ENCODE measurements at places on chromosomes 6 and 20.

GRCh38 chr20:33568868-33569801 is 79.2 kb downstream of the CBFA2T2 start:
- H3K36me3 ChIP-seq: no peaks in the 10 kb centered on the region
- peak overlapping the region; percentile 40 for H3K27ac ChIP-seq
- H3K4me1 ChIP-seq: peaks cover 17% of the 10 kb centered on the region
- no peak overlapping the region for H3K4me3 ChIP-seq
- no peaks in the 10 kb centered on the region for H3K27me3 ChIP-seq

DNA sequence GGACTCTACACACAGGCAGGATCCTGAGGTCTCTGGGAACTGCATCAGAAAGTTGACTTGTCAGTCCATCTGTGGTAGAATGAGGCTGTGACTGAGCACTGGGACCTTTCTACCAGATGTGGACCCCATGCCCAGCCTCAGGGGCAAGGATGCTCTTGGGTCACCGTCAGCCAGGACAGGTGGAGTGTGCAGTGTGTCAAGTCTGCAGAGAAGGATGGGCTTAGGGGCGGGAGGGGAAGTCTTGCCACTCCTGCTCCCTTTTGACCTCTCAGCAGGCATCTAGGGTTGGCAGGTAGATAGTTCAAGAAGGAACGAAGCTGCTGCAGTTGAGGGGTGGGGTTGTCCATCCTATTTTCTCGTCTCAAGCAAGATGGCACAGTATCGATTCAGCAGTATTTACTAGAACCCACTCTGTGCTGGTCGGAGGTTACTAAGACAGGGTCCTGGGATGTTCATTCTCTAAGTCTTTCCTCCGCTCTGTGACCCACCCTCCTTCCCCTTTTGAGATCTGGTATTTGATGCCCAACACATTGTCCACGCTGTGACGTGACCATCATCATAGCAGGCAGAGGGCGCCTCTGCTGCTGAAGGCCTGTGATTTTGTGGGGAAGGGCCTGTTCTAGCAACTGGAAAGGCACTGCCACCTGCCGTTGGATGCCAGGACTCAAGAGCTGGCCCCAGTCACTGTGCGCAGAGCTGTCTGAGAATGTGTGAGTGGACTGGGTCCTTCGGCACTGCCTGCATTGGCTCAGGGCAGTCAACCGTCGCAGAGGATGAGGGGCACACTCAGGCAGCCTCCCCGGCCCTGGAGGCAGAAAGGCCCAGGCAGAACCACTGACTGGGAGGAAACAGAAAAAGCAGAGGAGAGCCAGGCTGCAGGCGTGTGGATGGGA is 23.2 kb downstream of the RBCK1 start:
- H3K27me3 ChIP-seq: no peaks in the 10 kb centered on the region
- no peak for DNase-seq
- peaks cover 26% of the 10 kb centered on the region for H3K36me3 ChIP-seq
- H3K4me3 ChIP-seq: no peak overlapping the region
- no peaks in the 10 kb centered on the region for H3K4me1 ChIP-seq

DNA sequence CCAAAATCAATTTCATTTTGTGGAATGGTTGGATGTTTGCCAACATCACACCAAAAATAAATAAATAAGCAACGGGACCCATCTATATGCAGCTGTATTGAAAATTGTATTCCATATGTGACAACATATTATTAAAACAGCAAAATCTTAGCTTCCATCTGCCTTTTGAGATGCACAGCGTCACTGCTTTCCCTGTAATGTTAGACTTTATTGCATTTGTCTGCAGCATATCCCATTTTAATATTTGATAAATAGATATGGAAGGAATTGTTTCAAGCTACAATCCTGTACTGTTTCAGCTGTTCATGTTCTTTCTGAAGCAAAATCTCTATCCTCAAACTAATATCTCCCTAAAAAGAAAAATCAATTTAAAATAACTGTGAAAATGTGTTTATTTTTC is 509.1 kb downstream of the PKHD1 start:
- no peaks in the 10 kb centered on the region for H3K36me3 ChIP-seq
- H3K27ac ChIP-seq: no peak overlapping the region
- H3K4me1 ChIP-seq: no peaks in the 10 kb centered on the region
- no peaks in the 10 kb centered on the region for H3K27me3 ChIP-seq
- no peak for DNase-seq
- no peak overlapping the region for H3K4me3 ChIP-seq

DNA sequence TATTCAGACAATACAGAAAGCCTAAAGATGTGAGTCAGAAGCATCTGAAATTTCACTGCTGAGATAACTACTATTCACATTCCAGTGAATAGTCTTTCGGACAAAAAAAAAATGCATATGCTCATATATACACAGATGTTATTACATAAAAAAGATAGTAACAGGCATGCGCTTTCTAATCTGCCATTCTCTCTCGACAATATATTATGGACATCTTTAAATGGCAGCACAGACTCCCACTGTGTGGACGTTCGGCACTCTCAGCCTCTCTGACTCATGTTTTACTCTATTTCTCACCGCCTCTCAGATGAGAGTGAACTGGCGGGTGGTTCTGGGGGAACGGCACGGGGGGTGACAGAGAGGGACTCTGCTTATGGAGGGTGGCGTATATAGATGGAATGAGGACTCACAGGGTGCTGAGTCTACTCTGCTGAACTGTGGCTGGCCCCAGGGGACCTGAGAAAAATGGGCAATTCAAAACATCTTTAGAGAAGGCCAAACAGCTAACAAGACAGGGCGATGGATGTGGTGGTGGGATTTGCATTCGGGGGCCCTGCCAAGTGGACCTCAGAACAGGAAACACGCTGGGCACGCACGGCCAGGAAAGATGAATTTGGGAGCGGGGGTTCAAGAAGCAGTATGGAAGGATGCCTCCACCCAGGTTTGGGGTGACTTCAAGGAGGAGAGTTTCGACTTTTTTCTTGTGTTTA is 68.9 kb downstream of the MDGA1 start:
- H3K36me3 ChIP-seq: no peaks in the 10 kb centered on the region
- H3K4me3 ChIP-seq: no peak overlapping the region
- peaks cover 14% of the 10 kb centered on the region for H3K4me1 ChIP-seq
- H3K27me3 ChIP-seq: no peaks in the 10 kb centered on the region

DNA sequence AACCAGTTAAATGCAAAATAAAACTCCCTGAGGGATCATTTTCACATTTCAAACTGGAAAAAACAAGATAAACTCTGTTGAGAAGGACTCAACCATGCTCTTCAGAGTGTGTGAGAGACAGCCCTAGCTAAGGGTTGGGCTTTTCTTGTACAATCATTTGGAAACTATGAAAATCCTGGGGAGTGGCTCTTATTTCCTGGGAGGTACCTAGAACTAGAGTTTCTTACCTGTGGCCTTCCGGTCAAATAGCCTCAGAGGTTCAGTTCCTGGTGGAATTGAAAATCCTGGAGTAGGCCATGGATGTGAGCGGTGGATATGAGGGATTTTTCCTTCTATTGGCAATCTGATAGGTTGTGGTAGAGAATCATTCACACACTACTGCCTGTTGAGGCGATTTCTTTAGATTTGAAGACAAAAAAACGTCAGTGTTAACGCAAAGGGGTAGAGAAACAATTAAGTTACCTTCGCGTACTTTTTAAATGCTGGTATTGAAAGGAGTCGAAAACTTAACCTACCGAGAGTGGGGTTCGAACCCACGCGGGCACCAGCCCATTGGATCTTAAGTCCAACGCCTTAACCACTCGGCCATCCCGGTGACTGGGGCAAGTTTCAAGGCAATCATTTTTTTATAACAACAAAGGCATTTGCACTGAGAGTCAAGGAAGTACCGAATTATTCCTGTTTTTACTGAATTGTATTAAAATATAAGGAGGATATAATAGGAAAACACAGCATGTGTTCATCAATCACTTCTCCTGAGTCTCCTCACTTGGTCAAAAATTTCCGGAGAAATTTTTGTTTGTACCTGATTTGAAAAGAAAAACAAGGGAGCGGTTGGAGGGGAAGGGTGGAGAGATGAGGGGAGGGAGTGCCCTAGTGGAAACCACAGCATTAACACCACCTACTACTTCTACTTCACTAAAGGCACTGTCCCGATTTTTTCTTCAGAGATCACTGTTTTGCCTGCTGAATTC is 191.3 kb downstream of the OR2B2 start:
- no peak overlapping the region for H3K4me3 ChIP-seq
- no peaks in the 10 kb centered on the region for H3K4me1 ChIP-seq
- H3K36me3 ChIP-seq: no peaks in the 10 kb centered on the region
- no peak for DNase-seq
- H3K27ac ChIP-seq: no peak overlapping the region
- H3K27me3 ChIP-seq: no peaks in the 10 kb centered on the region

DNA sequence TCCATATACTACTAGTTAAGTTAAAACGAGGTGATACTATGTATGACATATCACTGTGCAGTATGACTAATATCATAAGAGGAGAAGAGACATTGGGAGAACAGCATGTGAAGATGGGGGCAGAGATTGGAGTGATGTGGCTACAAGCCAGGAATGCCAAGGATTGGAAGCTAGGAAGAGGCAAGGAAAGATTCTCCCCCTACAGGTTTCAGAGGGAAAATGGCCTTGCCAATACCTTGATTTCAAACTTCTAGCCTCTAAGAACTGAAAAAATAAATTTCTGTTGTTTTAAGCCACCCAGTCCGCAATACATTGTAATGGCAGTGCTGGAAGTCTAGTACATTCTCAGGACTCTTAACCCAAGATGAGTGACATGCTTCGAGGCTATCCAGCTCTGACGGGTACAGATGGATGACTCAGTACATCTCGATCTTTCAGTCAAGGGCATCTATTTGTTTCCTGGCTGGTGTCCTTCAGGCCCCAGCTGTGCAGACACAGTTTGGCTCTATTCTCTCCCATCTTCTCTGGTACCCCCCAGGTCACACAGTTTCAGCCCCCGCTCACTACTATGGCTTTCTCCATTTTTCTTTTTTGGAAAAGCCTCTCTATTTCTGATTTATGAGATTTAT is 55.5 kb upstream of the THEMIS start:
- H3K4me1 ChIP-seq: no peaks in the 10 kb centered on the region
- H3K27ac ChIP-seq: no peak overlapping the region
- H3K36me3 ChIP-seq: no peaks in the 10 kb centered on the region
- H3K4me3 ChIP-seq: no peak overlapping the region

DNA sequence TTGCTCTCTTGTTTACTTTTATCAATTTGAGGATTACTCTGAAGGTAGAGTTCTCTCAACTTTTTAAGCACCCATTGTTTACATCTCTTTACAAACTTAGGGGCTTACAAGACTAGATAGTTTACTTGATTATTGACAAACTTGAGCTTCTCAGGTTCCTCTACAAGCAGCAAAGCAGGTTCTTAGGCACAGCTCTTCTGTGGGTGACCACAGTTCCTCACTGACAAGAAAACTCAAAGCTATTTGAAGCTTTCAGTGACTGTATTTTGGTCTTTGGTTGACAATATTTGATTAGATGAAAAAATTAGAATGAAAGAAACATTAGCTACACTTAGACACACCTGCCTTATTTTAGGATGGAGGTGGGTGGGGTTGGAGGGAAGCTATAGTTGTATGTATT is 327.3 kb upstream of the RUNX2 start:
- no peaks in the 10 kb centered on the region for H3K36me3 ChIP-seq
- no peak overlapping the region for H3K4me3 ChIP-seq
- H3K27me3 ChIP-seq: no peaks in the 10 kb centered on the region
- H3K4me1 ChIP-seq: no peaks in the 10 kb centered on the region

- H3K4me3 ChIP-seq: no peak overlapping the region
- H3K36me3 ChIP-seq: no peaks in the 10 kb centered on the region
- H3K4me1 ChIP-seq: peaks cover 63% of the 10 kb centered on the region
- DNase-seq: no peak
- H3K27ac ChIP-seq: no peak overlapping the region
Observed at GRCh38 chr6:46288835-46289234, 118.1 kb upstream of the ENPP5 start.

DNA sequence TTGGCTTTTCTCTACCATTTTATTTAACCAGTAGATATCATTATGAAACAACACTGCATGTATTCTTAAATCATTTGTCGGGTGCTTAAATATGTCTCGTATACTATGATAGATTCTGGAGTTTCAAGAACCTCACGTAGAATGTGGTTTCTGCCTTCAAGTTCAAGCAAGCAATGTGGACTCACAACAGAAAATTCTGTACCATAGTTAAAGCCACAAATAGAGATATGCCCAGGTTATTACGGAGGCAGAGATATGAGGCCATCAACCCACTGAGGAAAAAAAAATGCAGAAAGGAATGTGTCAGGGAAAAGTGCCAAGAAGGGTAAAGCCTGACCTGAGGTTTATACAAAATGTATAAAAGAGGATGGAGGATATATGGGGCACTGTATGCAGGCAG is 109.9 kb downstream of the GFRAL start:
- H3K4me3 ChIP-seq: no peak overlapping the region
- H3K27me3 ChIP-seq: no peaks in the 10 kb centered on the region
- no peak overlapping the region for H3K27ac ChIP-seq
- H3K4me1 ChIP-seq: no peaks in the 10 kb centered on the region
- H3K36me3 ChIP-seq: no peaks in the 10 kb centered on the region
- DNase-seq: no peak

DNA sequence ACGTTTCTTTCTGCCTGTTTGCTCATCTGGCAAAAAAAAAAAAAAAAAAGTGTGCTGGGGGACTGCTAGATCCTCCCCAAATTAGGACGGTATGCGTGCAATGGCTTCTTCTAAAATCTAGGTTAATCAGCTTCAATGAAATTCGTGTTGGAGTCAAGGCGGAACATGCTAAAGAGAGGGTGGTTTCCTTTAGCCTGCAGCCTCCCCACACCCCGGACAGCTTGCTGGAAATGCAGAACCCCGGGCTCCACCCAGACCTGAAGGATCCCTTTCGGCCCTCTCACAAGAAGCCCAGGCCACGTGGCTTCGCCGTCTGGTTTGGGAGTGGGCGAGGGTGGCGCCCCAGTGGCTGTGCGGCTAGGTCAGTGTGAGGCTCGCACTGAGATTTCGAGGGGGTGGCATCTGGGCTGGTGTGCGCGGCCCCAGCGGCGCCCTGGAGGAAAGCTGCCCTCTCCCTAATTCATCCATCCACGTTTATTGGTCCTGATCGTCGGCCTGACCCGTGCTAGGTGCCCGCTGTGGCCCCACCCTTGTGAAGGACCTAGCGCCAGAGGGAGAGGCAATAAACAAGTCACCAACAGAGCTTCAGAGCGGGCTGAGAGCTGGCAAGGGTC is 49.0 kb downstream of the APCDD1L start:
- DNase-seq: no peak
- H3K4me1 ChIP-seq: no peaks in the 10 kb centered on the region
- H3K4me3 ChIP-seq: no peak overlapping the region
- H3K36me3 ChIP-seq: no peaks in the 10 kb centered on the region

DNA sequence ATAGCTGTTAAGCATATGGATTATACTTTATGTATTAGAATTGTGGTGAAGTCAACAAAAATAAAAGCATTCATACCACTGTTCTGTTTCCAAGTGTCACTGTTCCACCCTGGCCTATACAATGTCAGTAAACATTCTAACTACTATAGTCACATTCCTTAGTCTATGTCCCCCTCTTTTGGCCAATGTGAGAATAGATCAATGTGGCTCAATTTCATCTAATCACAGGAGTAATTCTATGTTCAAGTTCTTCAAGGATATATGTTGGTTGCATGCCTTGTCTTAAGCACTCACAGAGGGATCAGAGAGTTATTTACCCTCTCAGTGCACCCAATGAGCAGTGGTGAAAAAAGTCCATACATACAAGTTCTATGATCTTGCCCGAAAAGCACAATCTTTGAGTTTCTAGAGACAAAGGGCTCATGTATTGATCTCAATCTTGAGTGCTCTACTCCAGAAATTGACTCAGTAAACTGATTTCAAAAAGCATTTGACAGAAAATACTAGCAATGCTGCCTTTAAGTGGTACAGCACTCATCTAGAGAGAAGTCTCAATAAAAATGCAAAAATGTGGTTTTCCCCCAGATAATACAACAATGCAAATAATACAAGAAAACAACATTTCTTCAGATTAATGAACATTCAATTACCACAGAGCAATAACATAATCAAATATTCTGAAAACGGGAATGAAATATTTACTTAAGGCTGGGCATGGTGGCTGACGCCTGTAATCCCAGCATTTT is 16.5 kb downstream of the SMLR1 start:
- H3K4me3 ChIP-seq: no peak overlapping the region
- no peaks in the 10 kb centered on the region for H3K27me3 ChIP-seq
- DNase-seq: no peak
- no peak overlapping the region for H3K27ac ChIP-seq
- no peaks in the 10 kb centered on the region for H3K4me1 ChIP-seq

Data from thoracic aorta (tissue), 2 donors.